ACHN (cell line): ENCODE measurements at places on chromosomes 12 and 14.
A peak's percentile ranks its signal among the peaks of the same experiment; 100 is the strongest.

GRCh38 chr14:102941419-102942011 is 19.1 kb downstream of the AMN start:
- no peak for DNase-seq

DNA sequence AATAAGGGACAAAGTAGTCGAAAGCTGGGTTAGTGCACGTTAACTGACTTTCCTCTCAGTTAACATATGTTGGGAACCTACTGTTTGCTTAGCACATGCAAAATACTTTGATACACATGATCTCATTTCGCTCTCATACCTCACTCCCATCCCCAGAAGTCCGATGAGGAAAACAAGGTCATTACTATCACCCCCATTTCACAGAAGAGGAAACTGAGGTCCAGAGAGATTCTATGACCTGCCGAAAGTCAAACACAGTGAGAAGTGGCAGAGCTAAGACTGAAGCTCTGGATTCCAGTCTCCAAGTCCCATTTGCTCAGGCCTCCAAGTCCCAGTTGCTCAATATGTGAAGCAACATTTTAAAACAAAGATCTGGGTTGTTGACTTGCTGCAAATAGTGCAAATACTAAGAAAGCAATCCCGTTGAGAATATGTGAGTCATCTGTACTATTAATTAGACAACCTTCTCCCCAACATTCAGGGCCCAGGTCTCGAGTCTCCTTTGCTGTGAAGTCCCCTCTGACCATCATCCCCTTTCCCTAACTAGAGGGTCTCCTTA is 170.6 kb upstream of the PWP1 start:
- no peak for DNase-seq

- no peak for DNase-seq
These were observed 4.5 kb upstream of the KRT71 start for GRCh38 chr12:52557476-52557875.

DNA sequence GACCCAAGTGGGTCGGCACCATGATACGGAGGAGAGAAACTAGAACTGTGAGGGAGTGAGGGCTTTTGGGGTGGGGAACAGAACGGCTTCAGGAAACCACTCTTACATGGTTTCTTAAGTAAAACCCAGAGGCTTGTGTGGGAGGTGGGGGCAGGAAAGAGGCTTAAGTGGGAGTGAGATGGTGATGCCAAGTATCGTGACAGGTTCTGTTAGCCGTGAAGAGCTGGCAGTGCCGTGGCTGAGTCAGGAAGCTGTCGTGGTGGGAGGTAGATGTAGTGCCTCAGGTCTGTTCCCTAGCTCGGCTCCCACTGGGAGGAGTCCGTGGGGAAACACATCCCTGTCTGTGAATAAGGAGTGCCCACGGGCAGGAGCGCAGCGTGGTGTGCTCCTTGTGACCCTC is 185.8 kb upstream of the FKBP4 start:
- DNase-seq = no peak

- DNase-seq = peak; percentile 33
These were observed 760 bp downstream of the ACTN1 start for GRCh38 chr14:68978172-68978911.

- no peak for DNase-seq
These were observed 96.6 kb downstream of the APAF1 start for GRCh38 chr12:98741556-98742265.

- DNase-seq = no peak
These were observed 59.1 kb downstream of the TMEM132D start for GRCh38 chr12:129844662-129845220.

DNA sequence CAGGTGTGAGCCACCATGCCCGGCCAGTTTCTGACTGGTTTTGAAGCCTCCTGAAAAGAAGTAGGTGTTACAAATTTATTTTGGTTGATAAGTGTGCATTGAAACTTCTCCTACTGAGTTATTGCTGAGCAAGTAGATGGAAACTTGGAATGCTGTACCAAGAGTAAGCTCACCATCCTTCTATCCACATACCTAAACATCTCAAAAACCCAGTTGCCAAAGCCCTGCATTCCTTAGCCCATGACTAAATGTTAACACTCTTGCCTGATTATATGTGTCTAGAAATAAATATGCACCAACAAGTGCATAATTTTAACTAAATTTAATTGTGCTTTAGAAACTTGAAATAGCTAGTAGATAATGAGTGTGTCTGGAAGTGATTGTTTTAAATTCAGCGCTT is 357.8 kb downstream of the DUSP6 start:
- no peak for DNase-seq

GRCh38 chr12:107832441-107832840 is 57.9 kb downstream of the ASCL4 start:
- DNase-seq = no peak

DNA sequence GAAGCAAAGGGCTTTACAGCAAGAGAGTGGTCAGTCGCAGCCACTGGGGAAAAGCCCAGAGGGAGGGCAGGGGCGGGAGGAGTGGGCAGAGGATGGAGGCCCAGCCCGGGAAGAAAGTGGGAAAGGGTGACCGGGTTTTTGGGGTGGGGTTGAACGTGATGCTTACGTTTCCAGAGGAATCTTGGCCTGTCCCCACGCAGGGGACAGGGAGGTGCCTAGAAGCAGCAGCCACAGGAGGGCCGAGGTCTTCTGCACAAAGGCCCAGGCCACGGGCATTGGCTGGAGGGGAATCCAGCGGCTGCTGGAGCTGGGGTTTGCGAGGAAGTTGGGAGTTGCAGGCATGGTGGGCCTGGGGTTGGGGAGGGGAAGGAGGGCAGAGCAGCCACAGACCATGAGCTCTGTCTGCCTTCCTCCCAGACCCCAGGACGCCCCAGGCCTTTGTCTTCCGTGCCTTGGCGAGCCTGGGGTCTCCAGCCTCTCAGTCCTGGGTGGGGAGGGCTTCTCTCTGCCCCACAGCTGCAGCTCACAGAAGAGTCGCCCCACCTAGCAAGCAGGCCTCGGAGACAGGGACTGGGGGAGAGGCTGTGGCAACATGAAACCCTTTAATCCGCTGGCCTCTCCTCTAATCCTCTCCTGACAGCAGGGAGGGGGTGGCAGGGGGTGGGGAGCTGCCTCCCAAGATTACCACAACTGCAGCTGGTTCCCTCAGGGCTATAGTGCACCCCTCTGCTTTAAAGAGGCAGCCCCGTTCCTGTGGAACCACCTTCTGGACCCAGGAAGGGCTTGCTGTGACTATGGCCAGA is at the start of gene CACNA2D4:
Gene CACNA2D4 (minus strand): TSS at position 572 of the 803 bp plus-strand sequence. CDS start 179 bp downstream, at position 393.
- no peak for DNase-seq

DNA sequence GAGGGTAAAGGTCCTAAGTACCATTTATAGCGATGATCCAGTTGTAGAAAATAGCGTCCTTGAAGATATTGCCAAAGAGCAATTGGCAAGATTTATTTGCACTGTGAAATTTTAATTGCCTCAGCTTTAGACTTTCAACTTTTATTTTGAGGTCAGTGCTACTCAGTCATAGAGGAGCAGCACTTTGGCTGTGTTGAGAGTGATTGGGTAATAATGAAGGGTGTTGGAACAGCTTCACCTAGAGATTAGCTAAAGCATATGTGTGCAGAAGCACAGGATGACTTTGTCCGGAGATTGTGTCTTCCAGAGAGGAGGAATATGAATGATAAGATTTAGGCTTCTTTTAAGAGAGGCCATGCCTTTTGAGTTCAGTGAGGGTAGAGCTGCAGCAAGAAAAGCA is 164.8 kb downstream of the NPAS3 start:
- DNase-seq = no peak

DNA sequence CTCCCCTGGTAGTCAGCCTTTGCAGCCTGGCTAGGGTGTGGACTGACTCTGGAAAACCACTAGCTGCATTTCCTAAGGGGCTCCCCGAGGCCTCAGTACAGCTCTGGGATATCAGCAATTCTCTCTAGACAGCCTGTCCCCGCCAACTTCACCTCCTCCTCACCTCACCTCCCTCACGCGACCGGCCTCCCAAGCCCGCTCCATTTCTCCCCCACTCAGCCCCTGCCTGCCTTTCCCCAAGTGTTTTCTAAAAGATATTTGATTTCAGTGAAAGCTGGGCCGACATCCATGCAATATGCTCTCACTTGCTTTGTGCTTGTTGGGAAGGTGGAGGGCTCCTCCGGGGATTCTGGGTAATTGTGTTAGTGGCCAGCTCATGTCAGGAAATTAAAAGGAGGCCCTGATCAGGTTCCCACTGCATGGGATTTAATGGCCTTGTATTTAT is 91.8 kb downstream of the ESRRB start:
- DNase-seq = no peak

GRCh38 chr14:49961270-49962222 is 68.7 kb downstream of the ARF6 start:
- DNase-seq = no peak

GRCh38 chr12:25433581-25434325 is 119.3 kb downstream of the LMNTD1 start:
- DNase-seq = peak; percentile 24

DNA sequence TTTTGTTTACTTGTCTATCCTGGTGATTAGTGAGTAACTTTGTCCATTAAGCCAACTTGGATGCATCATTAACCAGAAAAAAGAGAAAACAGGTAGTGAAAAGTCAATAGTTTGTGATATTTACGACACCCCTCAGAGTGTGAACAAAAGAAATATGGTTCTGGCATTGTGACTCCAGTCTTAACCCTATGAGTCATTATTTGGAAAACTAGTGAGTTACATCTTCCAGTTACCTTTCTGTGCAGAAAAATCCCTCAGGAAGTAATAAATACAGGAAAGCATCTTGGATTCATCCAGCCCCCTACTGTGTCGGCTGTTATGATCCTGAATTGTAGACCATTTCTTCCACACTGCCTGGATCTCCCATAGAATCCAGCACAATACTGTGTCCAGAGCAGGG is 379.1 kb downstream of the GALC start:
- DNase-seq = no peak

- peak; percentile 7 for DNase-seq
These were observed 13.1 kb downstream of the ATXN3 start for GRCh38 chr14:92093320-92093719.
